Activated gamma-delta T cell treated with anti-CD3 and anti-CD28 coated beads, Interleukin-2, amount 50 U/mL, for 16 hours (primary cell): ENCODE measurements at places on chromosomes 1 and 21.

DNA sequence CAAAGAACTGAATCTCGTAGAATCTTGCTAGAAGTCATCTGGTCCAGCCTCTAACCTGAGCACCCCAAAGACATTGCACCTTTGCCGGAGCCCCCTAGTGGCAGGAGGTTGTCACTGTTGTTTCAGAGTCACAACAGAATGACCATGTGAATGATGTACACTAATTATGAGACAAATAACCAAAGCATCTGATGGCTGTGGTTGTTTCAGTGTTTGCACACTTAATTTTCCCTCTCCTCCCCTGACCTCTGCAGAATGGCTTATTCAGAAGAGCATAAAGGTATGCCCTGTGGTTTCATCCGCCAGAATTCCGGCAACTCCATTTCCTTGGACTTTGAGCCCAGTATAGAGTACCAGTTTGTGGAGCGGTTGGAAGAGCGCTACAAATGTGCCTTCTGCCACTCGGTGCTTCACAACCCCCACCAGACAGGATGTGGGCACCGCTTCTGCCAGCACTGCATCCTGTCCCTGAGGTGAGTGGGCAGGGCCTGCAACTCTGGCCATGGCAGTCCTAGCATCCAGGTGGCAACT is 26.4 kb downstream of the TRAF5 start:
- peak; percentile 33 for DNase-seq

DNA sequence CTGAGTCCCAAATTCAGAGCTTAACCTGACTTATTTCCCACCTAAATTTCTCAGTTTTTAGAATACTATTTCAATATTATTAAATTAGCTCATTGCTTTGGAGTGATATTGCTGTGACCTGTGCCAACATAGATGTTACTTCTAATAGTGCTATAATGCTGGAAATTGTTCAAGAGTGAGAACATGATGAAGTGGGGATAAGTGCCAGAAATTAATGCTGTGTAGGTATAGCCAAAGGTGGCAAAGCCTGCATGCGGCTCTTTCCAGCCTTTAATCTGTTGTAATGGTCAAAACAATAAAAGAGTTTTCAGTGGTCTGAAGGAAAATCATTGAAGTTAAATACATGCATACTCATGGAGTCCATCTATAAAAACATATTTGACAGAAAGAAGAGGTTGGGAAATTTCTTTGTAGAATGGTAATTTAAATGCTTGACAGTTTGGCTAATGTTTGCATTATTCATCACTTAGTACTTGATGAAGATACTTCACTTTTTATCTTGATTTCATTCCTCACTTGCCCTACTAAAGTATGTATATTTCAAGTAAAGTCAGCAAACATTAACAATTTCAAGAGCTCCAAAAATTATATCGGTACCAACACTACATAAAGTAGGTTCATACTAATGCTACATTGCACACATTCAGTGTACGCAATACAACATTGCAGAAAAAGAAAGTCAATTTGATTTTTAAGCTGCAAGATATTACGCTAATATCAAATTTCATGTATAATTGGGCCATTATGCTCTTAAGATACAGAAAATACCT is 82.1 kb downstream of the OLFM3 start:
- no peak for DNase-seq

DNA sequence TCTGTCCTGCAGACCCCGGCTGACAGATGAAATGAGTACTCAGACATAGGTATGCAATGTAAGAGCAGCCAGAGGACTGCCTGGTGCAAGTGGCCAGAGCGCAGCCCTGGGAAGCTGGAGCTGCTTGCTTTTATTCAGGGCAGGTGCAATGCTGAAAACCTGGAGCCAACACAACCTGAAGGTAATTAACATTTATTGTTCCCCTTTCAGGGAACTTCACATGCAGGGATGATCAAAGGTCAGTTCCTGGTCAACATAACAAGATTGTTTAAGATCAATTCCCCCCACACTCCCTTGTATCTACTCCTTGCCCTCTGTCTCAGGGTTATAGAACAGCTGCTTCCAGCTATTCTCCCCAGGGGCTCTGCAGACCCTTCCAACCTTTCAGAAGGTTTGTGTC is 48.7 kb upstream of the PRELP start:
- no peak for DNase-seq

DNA sequence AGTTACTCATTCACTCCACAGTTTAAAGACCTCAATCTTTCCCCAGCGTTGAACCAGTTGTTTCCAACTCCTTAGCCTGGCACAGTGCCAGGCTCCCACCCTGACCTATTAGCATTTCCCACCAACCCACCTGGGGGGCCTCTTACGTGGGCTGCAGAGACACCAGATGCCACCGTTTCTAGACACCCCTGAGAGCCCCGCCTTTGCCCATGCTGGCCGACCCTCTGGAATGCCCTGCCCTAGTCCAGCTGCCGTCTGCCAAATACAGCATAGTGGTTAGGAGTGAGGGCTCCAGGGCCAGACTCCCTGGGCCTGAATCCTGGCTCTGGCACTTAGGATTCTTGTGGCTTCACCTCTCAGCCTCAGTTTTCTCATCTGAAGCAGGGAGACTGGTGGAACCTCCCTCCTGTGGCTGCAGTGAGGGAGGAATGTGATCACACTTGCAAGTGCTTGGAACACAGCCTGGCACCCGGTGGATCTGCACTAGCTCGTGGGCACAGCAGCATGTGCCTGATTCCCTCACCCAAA is 65.2 kb downstream of the TMCO4 start:
- no peak for DNase-seq

GRCh38 chr1:39828734-39829133 is 40.1 kb upstream of the BMP8B start:
- DNase-seq, result no peak

- no peak for DNase-seq
These were observed 20.5 kb downstream of the TARBP1 start for GRCh38 chr1:234458352-234459017.

- DNase-seq, result no peak
These were observed 72.1 kb upstream of the LHX8 start for GRCh38 chr1:75062111-75062510.

GRCh38 chr21:37331411-37331810 is 35.2 kb upstream of the DYRK1A start:
- no peak for DNase-seq

DNA sequence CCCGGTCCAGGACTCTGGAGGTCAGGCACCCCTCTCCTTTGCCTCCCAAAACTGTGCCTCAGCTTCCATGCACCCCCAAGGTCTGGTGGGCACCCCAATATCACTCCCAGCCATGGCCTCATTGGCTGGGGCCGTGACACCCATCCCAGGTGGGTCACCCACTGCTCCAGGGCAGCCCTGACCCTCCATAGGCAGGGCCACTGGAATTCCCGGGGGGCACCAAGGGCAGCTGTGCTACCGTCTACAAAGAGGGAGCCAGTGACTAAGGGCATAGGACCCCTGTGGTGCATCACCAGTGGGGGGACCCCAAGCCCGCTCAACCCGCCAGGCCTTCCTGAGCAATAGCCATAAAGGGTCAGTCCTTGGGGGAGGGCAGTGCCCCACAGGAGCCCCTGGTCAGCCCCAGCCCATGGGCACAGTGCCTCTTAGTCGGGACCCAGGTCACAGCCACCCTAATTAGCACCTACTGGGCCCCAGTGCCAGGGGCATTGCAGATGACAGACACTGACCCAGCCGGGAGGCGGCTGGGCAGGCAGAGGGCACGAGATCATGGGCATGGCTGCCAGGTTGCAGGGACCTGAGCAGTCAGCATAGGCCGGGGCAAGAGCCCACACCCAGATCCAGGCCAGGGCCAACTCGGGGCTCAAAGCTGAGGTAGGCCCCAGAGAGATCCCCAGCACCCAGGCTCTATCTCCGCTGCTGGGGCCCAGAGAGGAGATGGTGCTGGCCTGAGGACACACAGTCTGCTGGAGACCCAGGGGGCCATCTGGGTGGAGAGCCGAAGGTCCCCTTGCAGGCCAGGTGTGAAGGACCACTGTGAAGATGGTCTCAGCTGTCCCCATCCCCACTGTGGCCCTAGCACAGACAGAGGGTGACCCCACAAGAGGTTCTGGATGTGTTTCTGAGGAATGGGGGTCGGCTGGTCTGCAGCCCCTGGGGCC is 19.0 kb upstream of the ARF1 start:
- no peak for DNase-seq

DNA sequence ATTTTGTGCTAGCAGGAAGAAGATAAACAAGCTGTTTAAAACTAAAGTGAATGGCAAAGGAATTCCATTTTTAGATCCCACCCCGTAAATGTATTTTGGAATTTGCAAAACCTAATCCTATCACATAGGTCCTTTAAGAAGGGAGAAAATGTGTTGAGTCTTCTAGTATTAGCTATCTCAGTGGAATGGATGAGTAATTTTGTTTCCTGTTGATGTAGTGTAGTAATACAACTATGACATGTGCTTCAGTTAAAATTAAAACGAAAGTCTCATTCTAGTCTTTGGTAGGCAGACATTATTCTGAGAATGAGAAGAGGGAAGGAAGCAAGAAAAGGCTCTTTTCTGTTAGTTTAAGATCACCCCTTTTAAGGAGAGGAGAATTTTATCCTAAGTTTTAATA is 265.9 kb upstream of the C1orf105 start:
- no peak for DNase-seq

- DNase-seq, result no peak
These were observed 110.3 kb downstream of the PTPN14 start for GRCh38 chr1:214441119-214441518.

DNA sequence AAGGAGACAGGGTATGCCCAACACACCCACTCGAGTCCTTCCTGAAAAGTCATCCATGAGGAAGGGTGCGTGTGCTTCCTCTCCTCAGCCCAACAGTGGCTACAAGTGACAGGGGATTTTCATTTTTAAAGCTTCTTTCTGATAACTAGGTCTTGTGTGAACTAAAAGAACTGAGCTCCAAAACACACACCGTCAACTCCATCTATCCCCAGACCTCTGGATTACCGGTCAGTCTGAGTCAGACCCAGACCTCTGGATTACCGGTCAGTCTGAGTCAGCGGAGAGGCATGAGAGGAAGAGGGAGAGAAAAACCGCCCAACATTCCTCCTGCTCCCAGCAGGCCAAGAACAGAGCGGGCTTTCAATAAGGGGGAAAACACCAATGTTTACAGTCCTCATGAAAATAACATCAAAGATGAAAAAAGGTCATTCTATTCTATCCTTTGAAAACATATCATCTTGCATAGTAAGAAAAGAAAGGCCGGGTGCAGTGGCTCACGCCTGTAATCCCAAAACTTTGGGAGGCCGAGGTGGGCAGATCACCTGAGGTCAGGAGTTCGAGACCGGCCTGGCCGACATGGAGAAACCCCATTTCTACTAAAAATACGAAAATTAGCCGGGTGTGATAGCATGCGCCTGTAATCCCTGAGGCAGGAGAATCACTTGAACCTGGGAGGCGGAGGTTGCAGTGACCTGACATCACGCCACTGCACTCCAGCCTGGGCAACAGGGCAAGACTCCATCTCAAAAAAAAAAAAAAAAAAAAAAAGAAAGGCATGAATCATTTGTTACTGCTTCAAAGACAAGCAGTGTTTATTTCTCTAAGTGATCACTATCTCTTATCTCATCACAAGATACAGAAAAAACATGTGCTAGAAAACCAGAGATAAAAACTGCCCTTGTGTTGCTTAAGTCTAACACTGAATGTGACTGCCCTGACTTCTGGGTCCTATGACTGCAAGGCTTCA is 3.4 kb downstream of the PTTG1IP start:
- DNase-seq, result no peak

GRCh38 chr1:182301467-182302198 is 90.0 kb downstream of the GLUL start:
- DNase-seq, result no peak

DNA sequence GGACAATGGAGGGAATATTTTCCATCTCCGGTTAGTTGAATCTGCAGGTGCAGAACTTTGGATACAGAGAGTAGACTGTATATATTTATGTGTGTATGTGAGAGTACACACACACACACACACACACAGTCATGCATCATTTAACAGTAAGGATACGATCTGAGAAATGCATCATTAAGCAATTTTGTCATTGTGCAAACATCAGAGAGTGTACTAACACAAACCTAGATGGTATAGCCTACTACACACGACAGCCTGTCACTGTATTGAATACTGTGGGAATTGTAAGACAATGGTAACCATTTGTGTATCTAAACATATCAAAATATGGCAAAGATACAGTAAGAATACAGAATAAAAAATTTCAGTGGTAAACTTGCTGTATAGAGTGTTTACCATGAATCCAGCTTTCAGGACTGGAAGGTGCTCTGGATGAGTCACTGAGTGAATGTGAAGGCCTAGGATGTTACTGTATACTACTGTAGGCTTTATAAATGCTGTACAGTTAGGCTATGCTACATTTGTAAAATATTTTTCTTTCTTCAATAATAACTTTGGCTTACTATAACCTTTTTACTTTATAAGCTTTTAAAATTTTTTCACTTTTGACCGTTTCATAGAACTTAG is 138.5 kb downstream of the ZZZ3 start:
- no peak for DNase-seq
